ENCODE measurements at places on chromosomes 5 and 9.

- no peak for DNase-seq
Observed at GRCh38 chr5:167602067-167602466, 689.4 kb upstream of the WWC1 start.

DNA sequence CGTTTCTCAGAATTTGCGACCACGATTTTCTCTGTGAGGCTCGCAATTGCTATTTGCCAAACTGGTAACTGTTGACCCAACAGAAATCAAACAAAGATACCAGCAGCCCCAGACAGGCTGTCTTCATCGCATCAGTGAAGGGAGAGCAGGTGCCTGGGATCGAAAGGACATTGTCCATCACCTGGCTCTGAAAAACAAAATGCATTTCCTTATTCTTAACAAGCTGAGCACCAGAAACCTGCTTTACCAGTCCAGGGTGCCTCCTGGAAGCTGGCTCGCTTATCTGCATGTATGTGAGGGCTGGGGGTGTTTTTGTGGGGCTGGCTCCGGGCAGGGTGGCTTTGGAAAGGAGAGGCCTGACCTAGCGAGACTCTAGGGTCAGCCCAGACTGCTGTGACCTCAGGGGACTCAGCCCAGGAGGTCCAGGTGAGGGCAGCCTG lies 24.7 kb downstream of the WWC1 start:
- DNase-seq, result no peak

DNA sequence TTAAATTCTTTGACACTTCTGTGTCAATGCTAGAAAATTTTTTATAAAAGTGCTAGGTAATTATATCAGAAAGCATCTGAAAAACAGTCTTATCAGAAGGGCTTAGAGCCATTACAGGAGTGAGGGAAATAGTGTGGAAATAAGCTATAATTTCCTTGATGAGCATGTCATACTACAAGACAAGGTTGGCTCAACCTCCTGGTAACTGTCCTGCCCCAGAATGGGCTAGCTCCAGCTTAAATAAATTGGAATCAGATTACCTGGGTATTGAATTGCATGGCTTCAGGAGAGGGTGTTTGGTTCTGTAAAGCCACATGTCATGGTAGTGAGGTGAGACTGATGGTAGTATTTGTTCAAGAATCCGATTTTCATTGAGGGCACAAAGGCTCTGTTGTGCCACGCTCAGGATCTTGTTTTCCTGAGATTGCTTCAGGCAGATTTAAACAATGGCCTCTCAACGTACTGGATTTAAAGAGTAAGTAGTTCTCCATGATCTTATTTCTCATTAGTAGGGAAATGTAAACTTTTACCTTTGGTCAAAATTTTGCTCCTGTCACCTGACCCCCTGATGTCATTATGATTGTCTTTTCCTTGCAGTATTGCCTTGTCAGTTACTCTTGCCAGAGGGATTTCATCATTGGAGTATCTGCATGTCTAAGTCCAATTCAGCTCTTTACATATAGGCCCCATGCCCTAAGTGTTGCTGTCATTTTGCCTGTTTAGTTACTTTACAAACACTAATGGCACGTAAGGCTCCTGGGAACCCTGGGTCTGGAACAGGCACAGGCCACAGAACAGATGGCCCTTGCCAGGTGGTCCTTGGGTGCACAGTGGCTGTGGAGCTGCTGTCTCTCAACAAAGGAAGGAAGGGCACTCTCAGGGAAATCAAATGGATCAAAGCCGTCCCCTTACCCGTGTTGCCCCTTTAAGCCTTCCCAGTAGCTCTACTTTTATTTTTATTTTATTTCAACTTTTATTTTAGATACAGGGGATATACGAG lies 21.3 kb downstream of the TRIO start:
- DNase-seq, result no peak

- DNase-seq, result no peak
Observed at GRCh38 chr5:1931604-1932231, 49.0 kb upstream of the IRX4 start.

GRCh38 chr9:89185980-89186379 lies 7.4 kb upstream of the SHC3 start:
- no peak for DNase-seq

DNA sequence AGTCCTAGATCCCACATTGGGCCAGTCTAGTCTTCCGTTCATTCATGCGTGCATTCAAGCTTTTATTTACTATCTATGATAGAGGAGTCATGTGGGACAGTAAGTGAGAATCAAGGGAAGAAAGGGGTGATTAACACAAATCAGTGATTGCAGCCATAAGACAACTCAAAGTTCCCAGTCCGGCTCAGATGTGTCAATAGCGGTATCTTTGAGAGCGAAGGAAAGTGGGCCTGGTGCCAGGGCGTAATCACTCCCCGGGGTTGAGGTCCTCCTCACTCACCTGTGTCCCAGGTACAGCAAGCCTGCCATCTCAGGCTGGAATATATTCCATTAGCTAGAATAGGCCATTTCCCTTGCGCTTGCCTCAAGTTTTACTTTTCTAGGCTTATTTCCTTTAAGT lies 196.3 kb downstream of the ATP10B start:
- no peak for DNase-seq

GRCh38 chr9:26742828-26743476 lies 149.7 kb downstream of the CAAP1 start:
- no peak for DNase-seq

GRCh38 chr5:144438237-144438636 lies 267.6 kb downstream of the KCTD16 start:
- DNase-seq, result no peak

DNA sequence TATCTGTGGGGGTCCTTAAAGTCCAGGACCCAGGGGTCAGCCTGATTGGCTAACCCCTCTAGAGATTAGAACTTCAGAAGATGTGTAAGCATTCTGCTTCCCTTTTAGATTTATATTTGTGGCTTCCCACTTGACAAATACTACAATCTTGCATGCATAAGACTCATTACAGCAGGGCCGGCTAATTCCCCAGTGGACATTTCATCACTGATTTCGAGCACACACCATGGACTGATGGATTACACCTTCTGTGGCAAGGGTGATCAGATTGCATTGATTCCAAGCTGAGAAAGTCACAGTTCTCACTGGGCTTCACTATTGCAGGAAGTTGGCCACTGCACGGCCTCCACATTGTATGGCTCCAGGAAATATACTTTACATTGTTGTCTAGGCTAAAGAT lies 65.8 kb upstream of the DAPK1 start:
- no peak for DNase-seq

DNA sequence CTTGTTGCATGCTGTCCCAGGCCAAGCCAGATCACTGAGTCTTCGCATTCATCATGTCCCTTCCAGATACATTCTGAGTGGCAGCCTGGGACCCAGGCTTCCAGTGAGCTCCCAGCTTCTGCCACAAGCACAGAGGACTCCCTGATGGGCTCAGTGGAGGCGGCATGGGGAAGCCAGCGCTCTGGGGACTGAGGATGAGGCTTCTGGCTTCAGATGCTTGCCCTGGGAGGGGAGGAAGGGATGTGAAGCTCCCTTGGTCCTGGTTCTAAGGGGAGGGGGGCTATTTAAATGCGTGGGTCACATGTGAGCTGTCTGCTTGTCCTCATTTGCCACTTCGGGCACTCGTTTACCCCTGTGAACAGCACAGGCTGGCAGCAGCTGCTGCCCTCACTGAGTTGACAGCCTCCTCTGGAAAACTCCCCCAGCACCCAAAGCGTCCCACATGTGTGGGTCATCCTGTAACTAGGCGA lies 174.0 kb downstream of the NR3C1 start:
- DNase-seq, result peak; percentile 5

- DNase-seq, result no peak
Observed at GRCh38 chr5:81393783-81394718, at the start of gene ACOT12. Gene ACOT12, minus strand, starts transcription at chr5:81394134. Its CDS starts 20 bp downstream, at chr5:81394114.

- no peak for DNase-seq
Observed at GRCh38 chr9:7223981-7224380, 466.2 kb downstream of the KDM4C start.

DNA sequence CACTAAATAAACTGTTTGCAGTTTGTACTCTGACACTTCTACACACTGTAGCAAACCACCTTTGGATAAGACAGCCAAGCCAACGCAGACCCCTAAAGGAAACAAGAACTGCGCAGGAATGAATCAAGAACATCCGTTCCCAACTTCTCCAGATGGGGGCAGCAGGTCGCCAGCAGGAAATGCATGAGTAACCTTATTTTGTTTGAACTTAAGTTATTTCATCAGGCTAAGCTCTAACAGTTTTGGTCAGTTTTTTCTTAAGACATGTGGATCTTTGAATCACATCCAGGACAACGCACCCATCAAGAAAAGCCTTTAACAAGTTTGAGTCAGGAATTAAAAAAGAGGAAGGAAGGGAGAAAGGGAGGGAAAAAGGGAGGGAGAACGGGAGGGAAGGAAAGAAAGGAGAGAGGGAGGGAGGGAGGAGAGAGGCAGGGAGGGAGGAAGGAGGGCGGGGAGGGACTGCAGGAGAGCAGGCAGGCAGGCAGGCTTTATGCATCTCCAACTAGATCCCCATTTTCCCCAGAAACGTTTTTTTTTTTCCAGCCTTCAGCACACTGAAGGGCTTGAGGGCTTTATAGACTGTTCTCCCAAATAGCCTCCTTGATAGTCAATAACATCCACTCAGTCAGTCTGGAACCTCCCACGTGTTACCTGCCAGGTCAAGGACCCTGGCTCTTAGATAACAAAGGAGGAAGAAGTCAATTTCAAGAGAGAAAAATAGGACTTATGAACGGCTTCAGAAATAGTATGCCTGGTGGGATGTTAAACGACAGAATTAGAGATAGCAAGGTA lies 22.2 kb downstream of the BHMT start:
- peak; percentile 33 for DNase-seq

DNA sequence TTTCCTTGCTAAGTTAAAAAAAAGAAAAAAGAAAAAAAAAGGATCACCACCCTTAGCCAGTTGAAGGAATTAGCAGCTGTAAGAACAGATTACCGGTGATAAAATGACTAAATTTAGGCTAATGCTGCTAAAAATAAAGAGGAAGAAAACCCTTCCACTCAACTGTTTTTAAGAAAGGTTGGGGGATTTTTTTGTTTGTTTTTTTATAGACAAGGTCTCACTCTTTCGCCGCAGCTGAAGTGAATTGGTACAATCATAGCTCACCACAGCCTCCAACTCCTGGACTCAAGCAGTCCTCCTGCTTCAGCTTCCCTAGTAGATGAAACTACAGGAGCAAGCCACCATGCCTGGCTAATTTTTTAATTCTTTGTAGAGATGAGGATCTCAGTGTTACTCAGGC lies 101.7 kb downstream of the SNCAIP start:
- no peak for DNase-seq

DNA sequence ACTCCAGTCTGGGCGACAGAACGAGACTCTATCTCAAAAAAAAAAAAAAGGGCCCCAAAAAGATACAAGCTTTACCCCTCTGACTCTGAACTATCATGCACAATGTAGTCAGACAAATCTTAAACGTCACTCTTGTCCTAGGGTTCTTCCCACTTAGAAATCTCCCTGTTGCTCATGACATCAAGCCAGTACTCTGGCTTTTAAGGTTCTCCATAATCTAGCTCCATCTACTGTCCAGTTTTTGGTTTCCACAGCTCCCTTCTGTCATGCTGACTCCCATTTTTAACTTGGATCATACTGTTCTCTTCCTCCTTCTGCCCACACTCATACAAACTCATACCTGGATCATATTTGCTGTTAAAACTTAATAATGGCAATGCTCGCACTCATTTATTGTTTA lies 156.7 kb upstream of the TLX3 start:
- no peak for DNase-seq

DNA sequence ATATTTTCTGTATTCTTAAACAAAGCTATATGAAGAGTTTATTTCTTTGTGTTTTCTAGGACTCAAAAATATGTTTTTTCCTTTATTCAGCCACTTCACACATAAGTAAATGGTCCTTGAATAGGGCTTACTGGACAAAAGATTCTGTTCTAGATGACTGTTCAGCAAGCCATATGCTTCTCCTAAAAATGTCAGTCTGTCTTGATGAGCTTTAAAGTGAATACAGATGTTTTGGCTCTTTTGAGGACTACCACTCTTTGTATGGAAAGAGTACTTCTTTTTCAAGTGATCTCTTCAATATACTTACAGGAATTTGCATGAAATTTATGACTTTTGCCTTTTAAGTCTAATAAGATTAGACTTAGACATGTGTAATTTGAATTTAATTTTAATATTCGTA lies 8.4 kb downstream of the NDUFS4 start:
- DNase-seq, result no peak

- DNase-seq, result no peak
Observed at GRCh38 chr9:70569070-70569772, 154.8 kb upstream of the KLF9 start.

DNA sequence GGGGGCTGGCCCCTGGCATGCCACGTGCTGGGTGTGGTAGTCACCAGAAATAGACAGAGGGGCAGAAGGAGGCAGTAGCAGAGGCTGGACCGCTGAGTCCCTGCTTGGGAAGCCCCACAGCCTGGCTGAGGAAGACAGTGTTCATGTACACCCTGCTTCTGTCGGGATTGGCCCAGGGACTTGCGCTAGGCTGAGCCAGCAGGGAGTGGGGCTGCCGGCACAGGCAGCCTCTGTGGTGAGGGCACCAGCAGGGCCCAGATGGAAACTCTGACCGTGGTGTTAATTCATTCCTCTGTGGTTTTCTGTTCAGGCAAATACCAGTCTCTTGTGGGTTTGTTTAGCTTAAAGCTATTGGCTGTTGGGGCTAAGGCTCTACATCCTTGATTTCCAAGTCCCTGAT lies 108.6 kb upstream of the RAD23B start:
- no peak for DNase-seq

- no peak for DNase-seq
Observed at GRCh38 chr5:77709340-77709739, 66.8 kb downstream of the TBCA start.

DNA sequence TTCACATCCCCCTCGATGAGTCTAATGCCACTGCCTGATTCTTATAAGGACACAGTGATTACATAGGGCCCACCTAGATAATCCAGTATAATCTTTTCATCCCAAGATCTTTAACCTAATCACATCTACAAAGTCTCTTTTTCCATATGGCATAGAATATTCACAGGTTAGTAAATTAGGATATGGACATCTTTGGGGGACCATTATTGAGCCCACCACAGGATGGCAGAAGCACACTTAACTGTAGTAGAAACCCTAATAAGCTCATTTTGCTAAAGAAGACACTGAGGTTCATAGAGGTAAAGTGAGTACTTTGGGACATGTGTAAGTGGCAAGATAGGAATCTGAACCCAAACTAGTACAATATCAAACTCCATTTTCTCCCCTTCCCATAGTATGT lies 38.9 kb downstream of the ASTN2 start:
- DNase-seq, result no peak

- no peak for DNase-seq
Observed at GRCh38 chr9:20408513-20408912, 213.8 kb downstream of the MLLT3 start.

DNA sequence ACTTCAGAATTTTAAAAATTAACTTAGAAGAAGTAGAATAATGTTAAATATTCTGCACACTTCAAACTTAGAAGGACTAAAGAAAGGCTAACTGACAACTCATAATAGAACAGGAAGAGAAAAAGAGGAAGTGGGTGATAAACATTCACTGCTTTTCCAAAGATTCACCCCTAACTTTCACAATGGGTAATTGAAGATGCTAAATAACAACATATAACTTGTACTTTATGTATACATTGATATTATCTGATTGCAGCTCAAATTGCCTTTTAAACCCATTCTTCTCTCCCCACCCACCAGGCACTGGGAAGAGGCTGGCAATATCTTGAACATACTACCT lies 376.6 kb downstream of the EFNA5 start:
- DNase-seq, result no peak
